ENCODE measurements at places on chromosomes 2 and 18.

- no peak for DNase-seq
These were observed 190.1 kb downstream of the CDCA7 start for GRCh38 chr2:173544641-173545363.

DNA sequence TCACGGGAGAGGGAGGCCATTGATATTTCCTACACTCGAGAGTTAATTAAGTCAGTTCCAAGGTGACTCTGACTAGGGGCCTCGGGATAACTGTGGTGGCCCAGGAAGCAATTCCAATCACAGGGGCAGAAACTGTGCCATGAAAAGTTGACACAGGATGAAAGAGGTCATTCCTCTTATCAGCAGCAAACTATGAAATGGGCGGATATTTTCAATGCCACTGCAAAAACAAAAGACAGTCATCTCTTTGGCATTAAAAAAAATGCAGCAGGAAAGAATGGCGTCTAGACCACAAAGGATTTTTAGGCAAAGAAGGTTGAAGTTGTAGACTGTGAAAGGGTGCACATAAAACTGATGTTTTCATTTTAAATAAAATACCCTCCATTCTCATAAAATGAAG, 50.0 kb downstream of the TGIF1 start:
- no peak for DNase-seq

- DNase-seq: peak; percentile 6
These were observed 167.9 kb downstream of the FBXO15 start for GRCh38 chr18:73979742-73980141.

- no peak for DNase-seq
These were observed 63.8 kb upstream of the RTN4 start for GRCh38 chr2:55114082-55114481.

- DNase-seq: peak; percentile 75
These were observed at the start of gene MRPL53 for GRCh38 chr2:74472086-74472944. Gene MRPL53, minus strand, starts transcription at chr2:74472680. Its CDS starts 20 bp downstream, at chr2:74472660.

- DNase-seq: peak; percentile 51
These were observed 228.6 kb upstream of the CHST9 start for GRCh38 chr18:27413495-27414401.

DNA sequence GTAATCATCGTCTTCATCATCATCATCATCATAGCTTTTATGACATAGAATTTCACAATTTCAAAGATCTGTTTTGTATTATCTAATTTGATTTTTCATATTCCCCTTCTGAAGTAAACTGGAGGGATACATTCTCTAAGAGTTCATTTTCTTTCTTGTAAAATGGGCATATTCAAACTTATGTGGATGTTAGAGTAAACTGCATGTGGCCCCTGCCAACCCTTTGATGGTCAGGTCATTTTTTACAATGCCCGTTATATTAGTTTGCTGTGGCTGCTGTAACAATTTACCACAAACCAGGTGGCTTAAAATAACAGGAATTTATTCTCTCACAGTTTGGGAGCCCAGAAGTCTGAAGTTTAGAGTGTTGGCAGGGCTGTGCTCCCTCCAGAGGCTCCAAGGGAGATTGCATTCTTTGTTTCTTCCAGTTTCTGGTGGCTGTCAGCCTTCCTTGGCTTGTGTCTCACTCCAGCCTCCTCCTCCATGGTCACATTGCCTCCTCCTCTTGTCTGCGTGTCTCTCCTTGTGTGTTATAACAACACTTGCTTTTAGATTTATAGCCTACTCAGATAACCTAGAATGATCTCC, 127.5 kb upstream of the MMADHC start:
- DNase-seq: no peak
